ENCODE measurements at places on chromosomes 6 and 20. TPM values are rescaled to one million over a fixed set of nuclear protein-coding genes. Genes with fewer than 3 reads are reported as not detected.

GRCh38 chr20:60664106-60664505 is 588.0 kb upstream of the CDH4 start:
- H3K4me3 ChIP-seq, result no peak overlapping the region
- peaks cover 47% of the 10 kb centered on the region for H3K27me3 ChIP-seq
- DNase-seq, result no peak
- H3K36me3 ChIP-seq, result no peaks in the 10 kb centered on the region
- H3K4me1 ChIP-seq, result no peaks in the 10 kb centered on the region

GRCh38 chr20:5656126-5656525 is 94.1 kb upstream of the SHLD1 start:
- no peaks in the 10 kb centered on the region for H3K27me3 ChIP-seq
- DNase-seq, result no peak
- no peaks in the 10 kb centered on the region for H3K4me1 ChIP-seq
- no peak overlapping the region for H3K27ac ChIP-seq
- H3K4me3 ChIP-seq, result no peak overlapping the region

Gene SEL1L2
- not detected for total RNA-seq

DNA sequence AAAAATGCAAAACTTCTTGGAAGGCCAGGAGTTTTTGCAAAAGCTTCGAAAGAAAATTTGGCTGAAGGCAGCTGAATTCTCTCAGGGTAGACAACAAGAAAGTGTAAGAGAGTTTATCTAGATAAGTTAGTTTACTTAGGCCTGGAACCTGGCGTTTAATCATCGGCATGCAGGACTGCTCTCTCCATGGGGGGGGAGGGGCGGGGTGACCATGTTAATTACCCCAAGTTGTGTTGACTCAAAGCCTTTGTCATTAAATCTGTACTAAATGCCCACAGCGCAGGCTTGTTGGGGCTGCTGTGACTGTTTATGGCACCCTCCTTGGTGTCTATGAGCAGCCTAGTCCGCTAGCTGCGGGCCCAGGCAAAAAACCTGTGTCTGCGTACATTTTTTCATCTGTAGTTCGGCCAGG is 20.1 kb upstream of the ZNF451 start:
- peaks cover 2% of the 10 kb centered on the region for H3K4me1 ChIP-seq
- H3K4me3 ChIP-seq, result no peak overlapping the region
- DNase-seq, result no peak
- no peaks in the 10 kb centered on the region for H3K27me3 ChIP-seq
- no peak overlapping the region for H3K27ac ChIP-seq
